Fibroblast of lung (primary cell): ENCODE measurements at places on chromosomes 11 and 22.

DNA sequence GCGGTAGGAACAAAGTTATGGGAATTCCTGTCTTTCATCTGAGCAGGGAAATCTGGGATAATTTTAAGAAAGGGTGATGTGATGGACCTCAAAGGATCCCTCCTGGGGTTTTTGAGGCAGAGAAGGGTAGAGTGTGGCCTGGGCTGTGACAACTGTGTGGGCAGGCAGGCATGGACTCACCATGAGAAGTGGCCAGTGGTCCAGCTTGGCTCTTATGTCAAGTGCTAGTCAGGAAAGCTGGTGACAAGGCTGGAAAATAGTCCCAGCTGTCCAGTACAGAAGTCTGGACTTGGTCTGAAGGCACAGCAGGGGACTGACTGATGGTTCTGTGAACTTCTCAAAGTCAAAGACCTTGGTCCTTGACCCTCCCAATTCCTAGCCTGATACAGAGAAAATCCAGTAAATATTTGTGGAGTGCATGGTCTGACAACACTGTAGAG is 1.7 kb downstream of the PPFIBP2 start:
- no peak for DNase-seq

DNA sequence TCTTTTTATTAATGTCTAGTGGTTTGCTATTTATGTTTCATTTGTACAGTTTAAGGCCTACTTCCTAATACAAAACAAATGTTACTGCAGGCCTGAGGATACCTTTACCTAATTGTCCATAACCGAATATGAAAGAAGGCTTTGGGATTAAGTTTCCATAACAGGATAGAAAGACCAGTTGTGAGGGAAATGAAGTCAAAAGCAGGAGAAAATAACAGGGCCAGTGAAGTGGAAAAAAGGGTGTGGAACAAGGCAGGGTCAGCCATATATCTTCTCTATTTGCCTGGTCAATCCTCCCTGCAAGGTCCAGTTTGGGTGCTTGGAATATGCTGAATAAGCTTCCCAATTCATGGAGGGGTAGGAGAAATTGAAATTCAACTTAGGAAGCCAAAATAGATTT is 211.5 kb downstream of the SWAP70 start:
- no peak for DNase-seq

DNA sequence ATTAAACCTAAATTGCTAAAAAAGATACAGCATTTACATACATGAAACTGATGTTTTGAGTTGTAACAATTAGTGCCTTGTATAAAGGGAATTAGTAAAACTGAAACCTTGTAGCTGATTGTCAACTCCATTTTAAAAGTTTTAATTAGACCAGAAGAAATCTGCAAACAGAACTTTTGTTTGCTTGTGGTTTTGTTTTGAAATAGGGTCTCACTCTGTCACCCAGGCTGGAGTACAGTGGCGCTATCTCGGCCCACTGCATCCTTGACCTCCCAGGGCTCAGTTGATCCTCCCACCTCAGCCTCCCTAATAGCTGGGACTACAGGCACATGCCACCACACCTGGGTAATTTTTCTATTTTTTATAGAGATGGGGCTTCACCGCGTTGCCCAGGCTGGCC is 86.5 kb upstream of the SLC6A5 start:
- no peak for DNase-seq

DNA sequence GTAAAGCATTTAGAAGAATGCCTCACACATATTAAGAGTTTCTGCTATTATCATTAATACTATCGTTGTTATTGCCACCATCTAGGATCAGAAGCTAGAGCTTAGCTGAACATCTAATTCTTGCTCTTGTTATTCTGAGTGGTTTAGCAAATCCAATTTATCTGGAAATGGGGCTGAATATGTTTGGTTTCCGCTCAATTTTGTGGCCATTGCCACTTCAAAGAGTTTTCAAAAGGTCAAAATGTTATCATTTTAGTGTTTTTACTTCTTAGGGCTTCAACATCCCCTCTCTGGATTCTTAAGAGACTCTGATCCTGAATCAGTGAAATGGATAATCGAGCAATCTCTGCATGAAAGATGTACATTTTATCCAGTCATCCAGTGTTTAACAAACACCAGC is 10.2 kb upstream of the PIK3IP1 start:
- DNase-seq, result no peak

- no peak for DNase-seq
Observed at GRCh38 chr11:111086058-111086457, 159.5 kb upstream of the POU2AF2 start.

DNA sequence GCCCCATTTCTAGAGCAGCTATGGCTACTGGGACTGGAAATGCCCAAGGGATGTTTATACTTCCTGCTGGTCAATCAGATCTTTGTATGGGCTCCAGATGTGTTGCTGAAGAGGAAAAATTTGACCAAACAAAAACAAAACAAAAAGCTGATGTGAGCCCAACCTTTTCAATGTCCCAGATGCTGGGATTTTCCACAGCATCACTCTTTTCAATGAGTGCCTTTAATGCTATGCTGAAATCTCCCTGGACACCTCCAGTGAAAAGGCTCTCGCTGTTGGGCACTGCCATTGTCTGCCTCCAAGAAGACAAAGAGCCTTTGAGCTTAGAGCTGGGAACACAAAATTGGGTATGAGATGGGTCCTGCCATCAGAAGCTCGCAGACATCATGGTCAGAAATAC is 671.9 kb downstream of the NTM start:
- no peak for DNase-seq
